ENCODE measurements at places on chromosomes 4 and X.

- DNase-seq, result peak; percentile 49
Observed at GRCh38 chrX:134599184-134599914, 58.9 kb downstream of the PLAC1 start.

DNA sequence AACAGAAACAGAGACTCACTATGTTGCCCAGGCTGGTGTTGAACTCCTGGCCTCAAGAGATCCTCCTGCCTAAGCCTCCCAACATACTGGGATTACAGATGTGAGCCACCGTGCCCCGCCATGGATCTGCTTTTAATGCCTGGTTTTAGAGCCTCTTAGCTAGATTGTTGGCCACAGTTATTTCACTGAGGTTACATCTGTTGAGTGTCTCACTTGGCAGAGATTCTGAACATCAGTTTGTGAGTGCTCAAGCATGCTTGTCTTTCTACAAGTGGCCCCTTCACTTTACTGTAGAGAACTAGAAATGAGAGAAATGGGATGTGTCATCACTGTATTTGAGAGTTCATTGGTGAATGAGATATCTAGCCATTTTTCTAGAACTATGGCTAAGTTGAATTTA lies 218.5 kb downstream of the APBB2 start:
- DNase-seq, result no peak

DNA sequence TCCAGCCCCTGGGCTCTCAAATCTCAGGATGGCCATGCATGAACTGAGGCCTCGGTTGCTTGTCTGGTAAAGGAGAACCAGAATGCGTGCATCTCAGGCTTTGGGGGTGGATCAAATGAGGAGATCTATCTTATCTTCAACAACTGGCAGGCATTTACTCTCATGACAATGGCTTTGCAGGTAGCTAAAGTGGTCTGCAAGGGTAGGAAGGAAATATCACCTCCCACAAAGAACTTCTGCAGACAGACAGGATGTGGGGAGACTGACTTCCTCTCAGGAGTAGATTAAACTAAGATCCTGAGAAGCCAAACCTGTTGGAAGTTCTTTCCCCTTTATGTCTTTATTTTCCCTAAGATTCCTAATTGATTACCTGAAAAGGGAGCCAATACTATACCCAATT lies 7.8 kb downstream of the LDB2 start:
- DNase-seq, result no peak

GRCh38 chr4:185143601-185143969 lies 519 bp downstream of the SLC25A4 start:
- no peak for DNase-seq

GRCh38 chrX:102627640-102628039 lies 23.6 kb upstream of the GPRASP1 start:
- peak; percentile 73 for DNase-seq

- no peak for DNase-seq
Observed at GRCh38 chrX:101668143-101668542, 8.5 kb upstream of the ARMCX2 start.

DNA sequence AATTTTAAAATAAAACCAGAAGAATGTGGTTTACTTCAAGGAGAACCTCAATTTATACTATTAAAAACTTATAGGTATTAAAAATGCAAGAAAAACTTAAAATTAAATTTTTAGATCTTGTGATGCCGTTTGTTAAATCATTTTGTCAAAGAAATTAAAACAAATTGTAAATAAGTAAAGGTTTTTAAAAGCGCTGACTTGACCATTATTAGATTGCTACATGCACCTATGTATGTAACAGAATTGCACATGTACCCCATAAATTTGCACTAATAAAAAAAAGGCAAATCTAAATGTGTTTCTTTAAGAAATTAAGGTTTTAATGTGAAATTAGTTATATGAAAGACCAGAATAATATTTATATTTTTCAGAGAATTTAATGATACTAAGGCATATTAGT lies 156.1 kb downstream of the LARP7 start:
- DNase-seq, result no peak

GRCh38 chr4:183860731-183861130 lies 44.4 kb upstream of the STOX2 start:
- no peak for DNase-seq

GRCh38 chrX:40844471-40844870 lies 109.1 kb upstream of the MED14 start:
- no peak for DNase-seq

DNA sequence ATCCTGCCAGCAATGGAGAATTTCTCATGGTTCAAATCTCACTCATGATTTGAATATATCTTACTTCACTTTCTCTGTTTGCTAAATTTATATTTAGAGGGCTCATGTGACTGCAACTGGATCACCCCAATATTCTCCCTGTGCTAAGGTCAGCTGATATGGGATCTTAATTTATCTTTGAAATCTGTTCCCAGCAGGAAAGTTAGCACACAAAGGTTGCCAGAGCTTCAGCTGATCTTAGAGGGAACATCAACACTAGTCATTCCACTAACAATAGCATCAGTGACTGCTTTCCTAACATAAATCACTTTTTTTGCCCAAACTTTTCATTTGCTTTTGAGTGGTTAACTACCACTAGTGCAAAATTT lies 1270.0 kb downstream of the ARAP2 start:
- no peak for DNase-seq

- no peak for DNase-seq
Observed at GRCh38 chr4:10160281-10160856, 43.8 kb upstream of the WDR1 start.

DNA sequence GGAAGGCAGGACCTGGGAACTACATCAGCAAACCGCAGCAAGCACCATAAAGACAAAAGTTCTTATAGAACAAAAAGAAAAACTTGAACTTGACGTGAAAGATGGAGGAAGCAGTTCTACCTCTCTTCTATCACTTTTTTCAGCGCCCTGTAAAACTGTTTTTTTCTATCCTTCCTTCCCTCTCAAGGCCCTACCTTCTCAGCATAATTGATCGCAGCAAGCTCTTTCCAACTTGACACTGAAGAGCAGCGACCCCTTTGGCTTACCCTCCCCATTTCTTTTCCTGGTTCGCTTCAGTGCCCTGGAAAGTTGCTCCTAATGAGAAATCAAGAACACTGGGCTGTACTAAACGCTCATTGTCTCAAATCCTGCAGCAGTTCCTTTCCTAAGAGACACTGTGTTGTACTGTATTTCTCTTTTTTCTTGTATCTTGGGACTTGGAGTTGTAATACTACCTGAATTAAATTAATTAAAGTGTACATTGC lies 150.6 kb upstream of the SLC4A4 start:
- DNase-seq, result no peak

- DNase-seq, result no peak
Observed at GRCh38 chr4:102823897-102824296, 3.5 kb downstream of the UBE2D3 start.

GRCh38 chr4:113169368-113169767 lies 119.9 kb downstream of the ANK2 start:
- no peak for DNase-seq

GRCh38 chr4:70195425-70195824 lies at the start of gene ODAM:
ODAM (plus strand) TSS chr4:70195725; CDS start chr4:70196544, 819 bp downstream.
- no peak for DNase-seq

GRCh38 chr4:71230271-71231128 lies 108.3 kb upstream of the SLC4A4 start:
- DNase-seq, result no peak

DNA sequence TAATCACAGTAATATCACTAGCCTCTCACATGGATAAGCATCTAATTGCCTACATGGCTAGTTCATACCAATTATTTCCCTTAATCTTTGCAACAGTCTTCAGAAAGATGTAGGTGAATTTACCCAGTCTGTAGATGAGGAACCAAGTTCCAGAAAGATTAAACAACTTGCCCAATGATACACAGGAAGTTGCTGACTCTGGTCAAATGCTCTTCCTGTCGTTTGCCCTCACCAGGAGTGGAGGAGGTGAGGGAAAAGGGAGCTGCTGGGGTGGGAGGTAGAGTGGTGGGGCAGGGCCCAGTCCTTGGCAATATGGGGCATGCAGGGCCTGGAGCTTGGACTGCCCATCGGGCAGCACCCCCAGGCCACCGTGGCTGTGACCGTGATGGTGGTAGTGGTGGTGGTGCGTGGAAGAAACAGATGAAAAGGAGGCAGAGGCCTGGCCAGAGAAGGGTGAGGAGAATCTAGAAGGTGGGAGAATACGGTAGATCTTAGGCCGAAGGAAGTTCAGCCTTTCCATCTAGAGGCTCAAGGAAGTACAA lies 2.3 kb upstream of the KDM5C start:
- DNase-seq, result no peak

GRCh38 chr4:92303621-92304027 lies at the start of gene GRID2:
GRID2 (plus strand) TSS chr4:92303966.
- DNase-seq, result no peak

GRCh38 chr4:141563723-141564122 lies 72.7 kb upstream of the IL15 start:
- no peak for DNase-seq

GRCh38 chr4:180860089-180860720 lies 1383.0 kb upstream of the TENM3 start:
- no peak for DNase-seq

- DNase-seq, result no peak
Observed at GRCh38 chrX:47158131-47158530, 13.1 kb downstream of the RBM10 start.

DNA sequence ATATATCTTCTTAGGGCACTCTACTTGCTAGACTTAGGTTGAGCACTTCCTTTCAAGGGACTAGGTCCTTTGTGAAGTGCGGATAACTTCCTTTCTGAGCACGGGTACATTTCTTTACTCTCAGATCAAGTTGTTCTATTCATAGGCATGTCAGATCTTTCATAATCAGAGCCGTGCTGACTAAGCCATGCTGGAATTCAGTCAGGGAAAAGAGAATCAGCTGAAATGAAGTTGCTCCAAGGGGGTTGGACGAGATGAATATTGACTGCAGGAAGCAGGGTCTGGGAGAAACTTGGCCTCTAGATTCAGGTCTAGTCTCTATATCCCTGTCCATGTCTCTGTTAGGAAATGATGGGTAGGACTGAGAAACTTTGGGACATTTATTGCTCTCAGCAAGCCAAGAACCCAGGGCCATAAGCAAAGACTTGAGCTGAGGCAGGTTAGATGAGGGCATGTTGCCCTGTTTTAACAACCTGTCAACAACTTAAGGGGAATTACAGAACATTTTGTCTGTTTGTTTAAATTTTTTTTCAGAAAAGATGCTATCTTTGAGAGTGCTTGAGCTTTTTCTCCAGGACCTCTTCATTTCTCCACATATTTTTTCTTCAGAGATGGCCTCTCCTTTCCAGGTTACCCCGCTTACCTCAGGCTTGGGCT lies 28.3 kb downstream of the AREG start:
- peak; percentile 0 for DNase-seq

GRCh38 chrX:113929004-113929403 lies 654.9 kb upstream of the HTR2C start:
- peak; percentile 52 for DNase-seq

DNA sequence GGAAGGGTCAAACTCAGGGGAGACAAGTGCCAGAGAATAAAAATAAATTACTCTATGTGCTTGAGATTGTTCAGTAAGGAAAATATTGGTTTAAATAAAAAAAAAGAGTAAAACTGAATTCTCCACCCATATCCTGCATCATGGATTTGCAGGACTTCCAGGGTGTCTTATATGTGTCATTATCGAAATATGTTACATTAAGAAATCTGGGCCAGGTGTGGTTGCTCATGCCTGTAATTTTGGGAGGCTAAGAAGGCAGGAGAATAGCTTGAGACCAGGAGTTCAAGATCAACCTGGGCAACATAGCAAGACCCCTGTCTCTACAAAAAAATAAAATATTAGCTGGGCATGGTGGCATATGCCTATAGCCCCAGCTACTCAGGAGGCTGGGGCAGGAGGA lies 104.9 kb downstream of the PPP3CA start:
- DNase-seq, result no peak

GRCh38 chr4:40515037-40515397 lies 114.6 kb downstream of the RBM47 start:
- no peak for DNase-seq

DNA sequence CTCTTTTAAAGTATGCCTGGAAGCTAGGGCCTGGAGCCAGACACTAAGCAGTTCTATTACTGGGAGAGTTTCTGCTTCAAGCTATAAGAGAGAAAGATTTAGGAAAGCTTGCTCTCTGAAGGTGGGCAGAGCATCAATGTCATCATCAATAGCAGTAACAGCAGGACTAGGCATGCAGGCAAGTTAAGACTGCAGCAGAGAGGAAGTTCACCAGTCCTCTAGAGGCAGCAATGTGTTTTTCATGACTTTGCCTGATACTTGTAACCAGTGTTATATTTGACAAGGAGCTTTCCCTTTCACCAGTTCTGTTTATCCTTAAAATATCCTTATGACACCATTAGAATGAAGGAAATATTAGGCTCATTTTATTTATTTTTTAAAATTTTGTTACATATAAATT lies 237.9 kb downstream of the KCTD8 start:
- DNase-seq, result no peak

DNA sequence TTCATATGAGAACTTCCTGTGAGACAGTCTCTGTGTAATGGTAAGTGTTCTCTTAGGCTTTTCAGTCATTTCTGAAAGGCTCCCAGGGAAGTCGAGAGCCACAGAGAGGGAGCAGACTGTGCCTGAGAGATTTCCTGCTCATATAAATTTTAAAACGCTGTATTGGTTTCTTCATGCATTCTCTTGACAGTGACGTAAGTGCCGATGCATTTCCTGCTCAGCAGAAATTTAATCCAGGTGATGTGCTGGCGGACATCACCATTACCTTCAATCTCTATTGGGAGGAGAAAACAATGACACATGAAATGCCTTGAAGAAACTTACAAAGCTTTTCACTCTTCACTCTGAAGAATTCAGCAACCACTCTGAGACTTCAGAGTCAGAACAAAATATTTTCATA lies 383.6 kb downstream of the BMPR1B start:
- no peak for DNase-seq

- DNase-seq, result peak; percentile 53
Observed at GRCh38 chr4:78691971-78692821, 84.0 kb upstream of the BMP2K start.

- no peak for DNase-seq
Observed at GRCh38 chr4:153205757-153206156, 1.5 kb downstream of the TRIM2 start.

Data from inflammatory macrophage (primary cell).